ENCODE measurements at places on chromosomes 2 and 18.

DNA sequence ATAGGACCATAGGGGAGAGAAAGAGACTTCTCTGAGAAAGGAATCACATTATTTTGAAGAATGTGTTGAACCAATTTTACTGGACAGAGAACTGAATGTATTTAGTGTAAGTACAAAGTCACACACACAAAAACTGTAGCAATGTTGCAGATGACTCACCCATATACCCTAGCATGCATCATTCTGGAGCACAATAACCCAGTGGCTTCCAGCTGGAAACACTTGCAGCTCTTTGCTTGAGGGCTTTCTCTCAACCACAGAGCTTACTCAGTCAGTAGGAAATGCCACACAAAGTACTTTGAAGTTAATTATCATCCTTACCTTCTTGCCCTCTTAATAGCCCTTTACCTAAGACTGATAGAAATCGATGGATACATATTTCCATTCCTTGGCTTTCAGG lies 760.0 kb upstream of the FSHR start:
- DNase-seq = no peak

DNA sequence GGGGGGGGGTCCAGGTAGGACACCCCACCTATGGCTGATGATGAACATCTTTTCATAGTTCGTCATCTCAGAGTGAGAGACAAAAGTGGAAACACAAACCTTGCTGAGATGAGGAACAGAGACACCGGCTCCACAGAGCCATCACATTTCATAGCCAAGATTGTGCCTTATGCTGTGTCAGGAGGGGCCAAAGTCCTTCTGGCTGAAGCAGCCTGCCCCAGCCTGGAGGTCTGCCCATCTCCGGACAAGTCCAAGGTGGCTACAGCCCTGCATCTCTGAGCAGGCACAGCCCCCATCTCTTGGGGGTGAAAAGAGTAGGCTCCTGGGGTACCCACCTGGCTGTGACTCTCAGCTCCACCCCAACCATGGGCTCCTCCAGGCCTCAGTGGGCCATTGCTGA lies 70.3 kb downstream of the ZBTB7C start:
- DNase-seq = no peak

GRCh38 chr2:218781691-218782527 lies at the start of gene CYP27A1:
TSS of gene CYP27A1 (plus strand) at chr2:218782147. CDS start at chr2:218782183, 36 bp downstream.
- no peak for DNase-seq

GRCh38 chr2:187050409-187050998 lies 201.5 kb upstream of the ZSWIM2 start:
- DNase-seq = no peak

DNA sequence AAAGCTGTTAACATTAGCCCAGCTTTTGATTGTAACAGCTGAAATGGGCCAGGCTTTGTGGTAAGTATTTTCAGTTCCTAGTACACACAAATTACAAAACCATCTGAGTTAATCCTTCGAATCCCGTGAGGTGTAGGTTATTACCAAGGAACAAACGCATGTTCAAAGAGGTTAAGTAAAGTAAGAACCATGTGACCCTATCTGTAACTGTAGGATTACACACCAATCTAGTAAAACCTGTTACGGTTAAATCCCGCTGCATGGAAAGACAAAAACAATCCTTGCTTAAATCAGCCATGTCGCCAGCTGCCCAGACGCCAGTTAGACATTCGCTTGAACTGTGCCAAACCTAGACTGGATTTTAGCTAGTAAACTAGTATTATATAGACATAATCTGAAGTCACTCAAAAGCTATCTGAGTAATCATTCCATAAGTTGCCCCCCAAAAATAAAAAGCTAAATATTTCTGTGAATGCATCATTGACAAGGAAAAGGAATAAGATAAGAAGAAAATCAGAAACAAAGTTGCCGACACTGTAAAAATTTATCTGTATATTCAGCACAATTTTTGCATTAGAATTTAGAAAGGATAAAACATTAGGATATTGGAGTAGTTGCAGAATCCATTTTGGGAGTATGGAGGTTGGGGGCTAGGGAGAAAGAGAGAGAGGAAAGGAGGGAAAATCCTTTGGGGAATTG lies 638.0 kb downstream of the CNTNAP5 start:
- no peak for DNase-seq

DNA sequence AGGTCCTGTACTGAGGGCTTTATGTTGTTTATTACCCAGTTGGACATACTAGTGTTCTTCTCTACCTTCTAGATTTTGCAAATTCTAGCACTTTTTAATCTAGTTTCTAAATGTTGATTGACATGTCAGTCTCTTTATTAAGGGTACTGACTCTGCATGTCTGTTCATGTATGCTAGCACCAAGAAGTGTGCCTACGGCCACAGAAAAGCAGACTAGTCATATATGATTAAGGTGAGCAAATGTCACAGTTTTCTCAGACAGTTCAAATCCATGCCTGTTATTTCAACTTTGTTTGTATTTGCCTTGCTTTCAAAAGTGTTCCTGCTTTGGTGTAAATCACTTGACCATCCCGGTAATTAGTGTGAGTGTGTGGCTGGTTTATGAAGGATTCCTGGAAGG lies 145.0 kb upstream of the DSEL start:
- DNase-seq = no peak

GRCh38 chr2:237700512-237701032 lies 73.2 kb downstream of the LRRFIP1 start:
- peak; percentile 64 for DNase-seq

DNA sequence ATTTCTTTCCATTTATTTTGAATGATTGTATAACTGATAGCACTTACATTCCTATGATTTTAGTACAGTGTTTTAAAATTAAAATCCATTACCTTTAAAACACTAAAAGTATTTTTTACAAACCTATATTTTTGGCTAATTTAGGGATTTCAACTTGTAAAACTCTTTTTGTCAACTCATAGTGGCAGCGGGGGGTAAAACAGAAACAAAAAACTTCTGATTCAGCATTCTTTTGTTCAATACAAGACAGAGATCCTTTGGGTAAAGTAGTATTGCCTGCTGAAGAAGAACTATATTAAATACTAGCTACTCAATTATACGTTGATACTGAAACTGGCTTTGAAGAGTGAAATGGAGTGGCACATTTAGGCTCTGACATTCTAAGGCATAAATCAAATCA lies 437.4 kb upstream of the CDH19 start:
- no peak for DNase-seq

GRCh38 chr2:29115797-29116781 lies 874 bp downstream of the CLIP4 start:
- peak; percentile 44 for DNase-seq

GRCh38 chr2:235555371-235555770 lies 61.5 kb downstream of the AGAP1 start:
- DNase-seq = no peak

GRCh38 chr18:21457179-21457535 lies 143.3 kb downstream of the ESCO1 start:
- DNase-seq = no peak

DNA sequence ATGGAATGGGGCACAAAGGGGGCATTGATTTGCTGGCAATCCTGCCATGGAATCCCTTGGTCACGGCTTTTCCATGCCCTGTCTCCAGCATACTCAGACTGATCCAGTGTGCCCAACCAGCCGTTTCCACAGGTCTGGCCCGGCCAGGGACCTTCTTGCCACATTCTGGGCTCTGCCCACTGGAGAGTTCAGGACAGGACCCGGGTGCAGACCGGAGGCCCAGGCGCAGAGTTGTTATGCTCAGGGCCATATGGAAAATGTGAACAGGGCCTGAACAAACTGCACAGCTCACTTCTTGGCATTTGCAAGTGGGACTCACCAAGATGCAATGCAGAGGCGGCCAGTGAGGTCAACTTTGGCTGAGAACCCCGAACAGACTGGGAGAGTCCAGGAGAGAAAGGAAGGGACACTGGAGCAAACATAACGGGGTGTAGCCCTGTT lies 15.6 kb upstream of the ASAP2 start:
- no peak for DNase-seq

- DNase-seq = no peak
Observed at GRCh38 chr2:167987558-167987957, 259.8 kb downstream of the STK39 start.

GRCh38 chr2:108403494-108403893 lies 25.7 kb downstream of the SULT1C4 start:
- DNase-seq = no peak
